Activated CD8-positive, alpha-beta T cell treated with anti-CD3 and anti-CD28 coated beads for 36 hours (primary cell): ENCODE measurements at places on chromosomes 2 and 18. TPM values are rescaled to one million over a fixed set of nuclear protein-coding genes. Genes with fewer than 3 reads are reported as not detected.

DNA sequence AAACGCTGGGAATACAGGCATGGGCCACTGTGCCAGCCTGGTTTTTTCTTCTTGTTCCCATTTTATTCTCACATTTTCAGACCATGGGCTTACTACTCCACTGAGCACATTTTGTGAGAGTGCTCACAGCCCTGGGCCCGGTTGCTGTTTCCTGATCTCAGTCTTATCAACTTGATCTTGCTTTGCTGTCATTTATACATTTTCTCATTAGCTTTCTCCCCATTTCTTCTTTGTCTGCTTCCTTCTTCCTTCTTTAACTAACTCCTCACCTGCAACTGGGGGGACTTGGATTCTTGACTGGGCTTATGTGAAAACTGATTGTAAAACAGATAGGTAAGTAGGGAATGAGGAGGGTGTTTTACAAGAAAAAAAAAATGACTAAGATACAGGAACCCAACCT lies 117.3 kb downstream of the PLB1 start:
- DNase-seq, result peak; percentile 34
- H3K27ac ChIP-seq, result no peak overlapping the region
- H3K27me3 ChIP-seq, result no peaks in the 10 kb centered on the region
- peaks cover 42% of the 10 kb centered on the region for H3K4me1 ChIP-seq

GRCh38 chr2:181959508-181959907 lies 26.1 kb upstream of the PPP1R1C start:
- no peak for DNase-seq
- peaks cover 1% of the 10 kb centered on the region for H3K4me1 ChIP-seq
- peaks cover 6% of the 10 kb centered on the region for H3K27me3 ChIP-seq
- no peak overlapping the region for H3K27ac ChIP-seq

GRCh38 chr2:182004945-182005520 lies 19.4 kb downstream of the PPP1R1C start:
- H3K27me3 ChIP-seq, result no peaks in the 10 kb centered on the region
- H3K4me3 ChIP-seq, result no peak overlapping the region
- H3K36me3 ChIP-seq, result no peaks in the 10 kb centered on the region
- no peak overlapping the region for H3K27ac ChIP-seq
- DNase-seq, result no peak

- DNase-seq, result peak; percentile 9
- H3K27me3 ChIP-seq, result peaks cover 4% of the 10 kb centered on the region
- peaks cover 4% of the 10 kb centered on the region for H3K4me1 ChIP-seq
- H3K36me3 ChIP-seq, result no peaks in the 10 kb centered on the region
- no peak overlapping the region for H3K27ac ChIP-seq
Observed at GRCh38 chr2:41853427-41854191, 194.2 kb upstream of the PKDCC start.

- no peak overlapping the region for H3K4me3 ChIP-seq
- H3K36me3 ChIP-seq, result peaks cover 2% of the 10 kb centered on the region
Observed at GRCh38 chr2:8151888-8152287, 530.0 kb upstream of the ID2 start.

- peaks cover 6% of the 10 kb centered on the region for H3K27me3 ChIP-seq
- H3K36me3 ChIP-seq, result no peaks in the 10 kb centered on the region
- H3K27ac ChIP-seq, result no peak overlapping the region
- no peak overlapping the region for H3K4me3 ChIP-seq
Observed at GRCh38 chr18:25798046-25798445, 292.4 kb downstream of the SS18 start.

DNA sequence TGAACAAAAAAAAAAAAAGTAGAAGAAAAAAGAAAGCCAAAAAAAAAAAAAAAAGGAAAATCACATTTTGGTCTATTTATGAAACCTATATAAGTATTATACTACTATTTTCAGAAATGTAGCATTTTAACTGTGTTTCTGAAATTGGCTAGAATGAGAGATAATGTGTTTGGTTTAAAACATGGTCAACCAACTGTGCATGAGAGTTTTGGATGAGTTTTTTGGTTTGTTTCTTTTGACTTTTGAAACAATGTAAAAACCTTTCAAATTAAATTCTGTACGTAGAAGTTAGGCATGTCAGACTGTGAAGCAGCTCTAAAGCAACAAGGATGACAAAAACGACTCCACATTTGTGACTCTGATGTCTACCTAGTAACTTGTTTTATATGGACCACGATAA lies 34.6 kb downstream of the SPC25 start:
- no peak overlapping the region for H3K4me3 ChIP-seq
- peaks cover 5% of the 10 kb centered on the region for H3K36me3 ChIP-seq
- no peak overlapping the region for H3K27ac ChIP-seq
- DNase-seq, result no peak
- no peaks in the 10 kb centered on the region for H3K27me3 ChIP-seq

Gene IHH
- not detected for total RNA-seq
